ENCODE measurements at places on chromosomes 16 and 17.

GRCh38 chr17:73872816-73873215, 228.6 kb upstream of the SDK2 start:
- DNase-seq, result no peak

DNA sequence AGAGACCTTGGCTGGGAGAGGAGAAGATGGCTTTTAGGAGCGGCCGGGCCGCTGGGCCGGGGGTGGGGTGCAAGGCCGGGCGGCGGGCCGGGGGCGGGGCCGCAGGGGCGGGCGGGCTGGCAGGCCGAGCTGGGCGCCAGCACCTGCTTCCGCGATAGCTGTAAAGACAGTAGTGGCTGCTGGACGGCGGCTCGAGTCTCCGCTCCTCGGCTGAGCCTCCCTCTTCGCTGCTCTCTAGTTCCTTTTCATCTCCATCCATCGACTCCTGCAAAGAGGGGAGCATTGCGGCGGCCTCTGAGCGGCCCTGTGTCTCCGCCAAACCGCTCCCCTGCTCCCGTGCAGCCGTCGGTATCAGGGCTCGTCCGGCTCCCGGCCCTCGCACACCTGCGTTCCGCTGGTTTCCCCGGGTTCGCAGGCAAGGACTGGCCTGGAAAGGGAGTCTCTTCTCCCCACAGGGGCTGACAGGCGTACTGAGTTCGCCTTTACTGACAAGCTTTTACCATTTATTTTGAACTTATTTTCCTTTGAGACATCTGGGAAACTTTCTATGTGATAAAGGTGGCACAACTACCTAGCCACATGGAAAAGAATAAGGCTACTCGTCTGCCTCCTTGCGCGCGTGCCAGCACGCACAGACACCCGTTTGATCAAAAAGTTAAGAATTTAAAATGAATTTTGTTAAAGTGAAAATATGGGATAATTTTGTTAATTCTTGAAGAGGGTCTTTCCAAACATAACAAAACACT, at the start of gene C17orf75:
C17orf75 (minus strand) TSS at position 317 of the 746 bp plus-strand sequence; CDS start at position 283, 34 bp downstream.
- DNase-seq, result peak; percentile 84

- DNase-seq, result peak; percentile 28
These were observed 64.6 kb downstream of the CDK5R1 start for GRCh38 chr17:32551186-32551955.

DNA sequence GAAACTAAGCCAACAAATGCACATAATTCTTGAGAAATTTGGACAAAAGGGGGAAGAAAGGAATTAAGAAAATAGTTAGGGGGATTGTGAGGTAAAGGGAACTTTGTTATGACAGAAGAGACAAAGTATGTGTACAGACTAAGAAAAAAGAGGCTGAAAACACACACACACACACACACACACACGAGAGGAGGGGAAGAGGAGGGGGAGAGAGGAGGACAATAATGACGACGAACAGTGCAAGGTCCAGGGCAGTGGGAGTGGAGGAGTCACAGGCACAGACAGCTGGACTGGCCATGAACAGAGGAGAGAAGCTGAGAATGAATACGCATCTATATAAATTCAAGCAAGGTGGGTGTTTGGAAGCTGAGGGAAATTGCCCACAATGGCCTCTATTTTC, 44.6 kb downstream of the MARVELD3 start:
- no peak for DNase-seq

DNA sequence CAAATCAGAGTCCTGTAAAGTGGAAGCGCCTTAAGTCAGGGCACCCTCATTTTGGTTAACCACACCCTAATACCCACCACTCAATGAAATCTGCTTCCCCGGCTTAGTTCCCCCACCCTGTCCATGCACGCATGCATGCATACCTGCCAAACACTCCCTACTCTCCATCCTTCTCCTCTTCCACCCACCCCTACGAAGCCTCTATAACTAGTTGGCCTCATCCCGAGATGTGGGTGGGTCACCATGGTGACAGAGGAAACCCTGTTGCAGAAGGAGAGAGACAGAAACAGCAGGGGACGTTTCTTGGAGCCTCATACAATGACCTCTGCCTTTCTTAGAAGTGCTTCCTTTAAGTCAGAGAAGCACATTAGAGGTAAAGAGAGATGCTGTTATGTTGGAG, 46.8 kb upstream of the DNAH9 start:
- no peak for DNase-seq

DNA sequence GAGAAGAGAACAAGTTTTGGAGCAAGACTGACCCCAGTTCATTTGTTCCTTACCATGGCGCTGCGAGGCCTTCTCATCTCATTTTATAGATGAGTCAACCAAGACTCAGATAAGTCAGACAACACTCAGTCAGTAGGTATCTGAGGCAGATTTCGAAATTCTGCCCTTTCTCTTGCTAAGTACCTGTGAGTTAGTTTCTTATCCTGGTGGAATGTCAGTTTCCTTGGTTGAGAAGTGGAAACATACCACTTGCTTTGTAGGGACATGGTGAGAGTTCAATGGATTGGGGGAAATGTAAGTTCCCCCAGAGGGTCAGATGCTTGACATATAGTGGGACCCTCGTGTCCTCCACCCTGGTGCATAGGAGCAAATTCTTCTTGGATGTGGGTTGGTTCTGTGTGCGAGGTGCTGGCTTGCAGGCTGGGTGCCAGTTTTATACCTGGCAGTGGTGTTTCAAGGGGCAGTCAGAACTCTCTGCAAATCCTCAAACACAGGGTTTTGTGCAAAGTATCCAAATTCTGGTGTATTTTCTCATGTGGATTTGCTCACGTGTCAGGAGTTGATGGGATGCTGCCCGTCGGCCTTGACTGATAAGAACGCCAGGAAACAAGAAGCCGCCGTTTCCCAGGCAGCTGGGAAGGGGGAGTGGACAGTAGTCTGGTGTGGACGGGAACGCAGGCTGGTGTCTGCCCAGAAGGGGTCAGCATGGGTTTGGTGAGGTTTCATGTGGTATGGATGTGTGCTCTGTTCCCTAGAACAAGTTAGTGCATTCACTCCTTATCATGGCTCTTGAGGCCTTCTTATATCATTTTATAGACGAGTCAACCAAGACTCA, 61.1 kb upstream of the CIBAR2 start:
- DNase-seq, result no peak

DNA sequence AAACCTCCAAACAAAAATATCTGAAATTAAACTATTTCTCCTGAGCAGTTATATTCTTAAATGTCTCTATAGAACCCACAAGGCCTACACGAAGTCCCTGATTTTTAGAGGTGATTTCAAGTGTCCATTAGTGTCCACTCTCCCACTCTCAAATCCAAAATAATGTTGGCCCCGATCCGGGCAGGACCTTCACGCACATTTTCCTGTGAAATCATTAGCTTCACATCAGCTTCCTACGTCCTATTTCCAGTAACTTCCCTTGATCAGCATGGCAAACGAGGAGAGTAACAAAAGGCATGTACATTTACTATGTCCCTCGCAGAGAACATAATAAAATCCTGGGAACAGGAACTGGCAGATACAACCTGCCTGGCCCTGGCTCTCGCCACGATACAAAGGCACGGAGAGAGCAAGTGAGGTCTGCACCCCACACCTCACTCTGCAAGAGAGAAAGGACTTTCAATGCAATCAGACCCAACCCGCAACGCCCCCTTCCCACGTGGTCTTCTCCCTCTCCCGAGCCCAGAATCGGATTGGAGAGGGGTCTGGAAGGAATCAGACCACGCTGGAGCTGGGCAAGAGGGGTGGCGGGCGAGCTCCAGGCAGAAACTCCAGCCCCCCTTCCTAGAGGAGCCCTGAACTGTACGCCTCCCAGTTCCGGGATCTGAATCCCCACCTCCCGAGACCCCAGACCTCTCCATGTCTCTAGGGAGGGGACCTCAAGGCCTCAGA, 17.5 kb upstream of the C17orf78 start:
- DNase-seq, result peak; percentile 62

DNA sequence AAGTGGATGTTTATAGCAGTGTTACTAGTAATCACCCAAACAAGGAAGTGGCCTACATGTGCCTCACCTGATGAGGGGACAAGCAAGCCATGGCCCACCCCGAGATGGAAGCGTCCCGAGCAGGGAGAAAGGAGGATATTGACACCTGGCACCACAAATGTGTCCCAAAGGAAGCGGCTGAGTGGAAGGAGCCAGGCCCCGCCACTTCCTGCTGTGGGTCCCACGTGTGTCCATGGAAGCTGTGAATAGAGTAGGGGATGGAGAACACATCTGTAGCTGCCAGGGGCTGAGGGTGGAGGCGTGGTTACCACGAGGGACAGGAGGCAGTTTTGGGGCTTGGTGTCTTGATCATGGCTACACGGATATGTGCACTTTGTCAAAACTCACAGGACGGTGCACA, 49.2 kb downstream of the KCNJ12 start:
- DNase-seq, result no peak

DNA sequence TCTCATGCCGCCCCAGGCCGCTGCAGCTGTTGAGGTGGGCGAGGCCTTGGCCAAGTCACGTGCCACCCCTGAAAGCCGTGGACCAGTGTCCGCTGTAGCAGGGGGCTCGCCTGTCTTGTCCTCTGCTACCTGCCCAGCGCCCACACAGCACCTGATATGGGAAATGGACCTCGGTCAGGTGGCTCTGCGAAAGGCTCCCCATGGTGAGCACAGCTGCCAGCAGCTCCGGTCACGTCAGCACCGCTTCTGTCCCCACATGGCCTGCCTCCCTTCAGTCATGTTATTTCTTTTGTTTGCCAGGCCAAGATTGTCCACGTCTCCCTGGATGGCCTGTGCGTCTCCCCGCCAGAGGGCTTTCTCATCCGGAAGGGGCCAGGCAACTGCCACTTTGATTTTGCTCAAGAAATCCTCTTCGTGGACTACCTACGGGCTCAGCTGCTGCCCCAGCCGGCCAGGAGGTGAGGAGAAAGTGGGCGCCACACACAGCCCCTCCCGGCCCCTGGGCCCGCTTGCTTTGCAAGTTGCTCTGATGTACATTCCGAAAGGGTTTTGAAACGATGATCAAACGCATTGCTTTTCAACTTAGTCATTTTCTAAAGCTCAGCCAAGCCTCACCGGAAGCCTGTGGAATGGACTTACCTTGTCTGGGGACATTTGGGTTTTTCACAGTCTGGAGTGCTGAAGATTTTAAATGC, 219.8 kb downstream of the KATNIP start:
- DNase-seq, result no peak

DNA sequence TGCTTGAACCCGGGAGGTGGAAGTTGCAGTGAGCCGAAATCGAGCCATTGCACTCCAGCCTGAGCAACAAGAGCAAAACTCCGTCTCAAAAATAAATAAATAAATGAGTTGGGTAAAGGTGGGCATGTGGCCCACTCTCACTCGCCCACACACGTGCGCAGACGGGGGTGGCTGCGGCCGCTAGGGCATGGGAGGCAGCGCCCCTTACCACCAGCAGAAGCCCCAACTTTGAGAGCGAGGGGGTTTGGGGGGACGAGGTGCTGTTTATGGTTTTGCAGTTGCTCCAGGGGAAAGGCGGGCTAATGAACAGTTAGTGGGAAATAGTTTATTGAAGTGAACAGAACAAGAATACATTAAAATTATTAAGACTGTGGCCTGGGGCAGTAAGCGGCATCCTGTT, 14.9 kb upstream of the RBFOX3 start:
- peak; percentile 11 for DNase-seq

DNA sequence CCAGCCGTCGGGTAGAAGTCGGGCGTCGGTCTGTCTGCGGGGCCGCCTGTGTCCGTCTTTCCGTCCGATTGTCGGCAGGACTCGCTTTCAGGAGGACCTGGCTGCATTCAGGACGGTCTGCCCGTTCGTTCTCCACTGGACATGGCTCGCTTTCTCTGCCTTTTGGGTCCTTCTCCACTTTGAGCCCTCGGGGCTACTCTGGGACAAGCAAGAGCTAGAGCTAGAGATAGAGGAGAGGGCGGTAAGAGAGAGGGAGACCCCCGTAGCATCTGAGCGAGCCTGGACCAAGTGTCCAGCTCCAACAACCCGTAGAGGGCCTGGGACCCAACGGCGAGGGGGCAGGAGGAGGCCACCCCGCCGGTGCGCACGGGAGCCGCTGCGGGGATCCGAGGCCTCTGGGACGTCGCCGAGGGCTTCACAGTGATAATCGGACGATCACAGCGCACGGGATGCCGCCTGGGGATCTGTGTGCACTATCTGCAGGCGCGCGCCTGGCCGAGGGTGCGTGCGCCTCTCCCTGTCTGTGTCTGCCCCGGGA, 4.5 kb downstream of the TBX4 start:
- DNase-seq, result no peak

DNA sequence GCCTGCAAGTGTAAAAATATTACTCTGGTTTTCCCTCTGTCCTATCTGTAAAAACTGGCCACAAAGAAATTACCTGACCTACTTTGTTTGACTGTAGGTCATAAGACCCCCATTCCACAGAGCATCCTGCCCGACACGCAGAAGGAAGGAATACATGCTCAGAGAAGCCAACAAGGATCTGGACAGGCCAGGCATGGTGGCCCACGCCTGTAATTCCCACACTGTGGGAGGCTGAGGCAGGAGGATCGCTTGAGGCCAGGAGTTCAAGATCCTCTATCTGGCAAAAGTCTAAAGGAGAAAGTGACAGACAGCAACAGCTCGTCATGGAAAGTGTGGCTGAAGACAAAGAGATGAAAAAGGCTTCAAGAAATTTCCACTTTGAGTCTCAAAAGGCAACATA, 78.2 kb upstream of the RNU2-1 start:
- DNase-seq, result no peak

DNA sequence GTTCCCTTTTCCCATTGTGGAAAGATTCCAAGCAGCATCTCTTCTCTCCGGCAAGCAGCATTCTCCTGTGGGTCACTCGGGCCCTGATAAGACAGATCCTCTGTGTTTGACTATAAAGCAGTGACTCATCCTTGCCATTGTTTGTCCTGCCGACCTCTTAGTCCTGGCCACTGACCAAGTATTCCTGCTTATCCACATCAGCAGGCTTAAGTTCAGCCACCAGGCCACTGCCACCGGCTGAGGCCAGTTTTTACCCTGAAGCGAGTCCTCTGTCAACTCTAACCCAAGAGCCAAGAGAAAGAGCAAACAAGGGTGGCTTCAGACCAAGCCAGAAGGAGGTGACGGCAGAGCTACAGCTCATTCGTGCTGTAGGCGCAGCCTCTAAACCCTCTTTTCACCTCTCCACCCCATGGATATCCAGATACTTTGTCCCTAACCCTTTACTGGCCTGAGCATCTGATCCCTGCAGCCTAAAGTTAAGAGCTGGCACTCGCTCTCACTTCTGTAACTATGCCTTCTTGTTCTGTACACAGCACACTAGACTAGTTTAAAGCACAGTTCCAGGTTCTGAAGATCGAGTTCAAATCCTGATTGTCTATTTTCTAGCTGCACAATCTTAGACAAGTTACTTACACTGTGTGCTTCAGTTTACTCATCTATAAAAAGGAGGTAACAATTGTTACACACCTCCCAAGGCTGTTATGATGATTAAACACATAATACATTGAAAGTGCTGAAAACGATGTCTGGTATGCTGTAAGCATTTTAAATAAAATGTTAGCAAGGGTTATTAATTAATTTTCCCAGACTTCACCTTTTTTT, 31.0 kb downstream of the SOX9 start:
- DNase-seq, result no peak

- no peak for DNase-seq
These were observed 10.9 kb upstream of the RAB11FIP3 start for GRCh38 chr16:414395-415169.
